Activated T-helper 1 cell treated with Interleukin-2 at 50 U/mL for 16 hours (primary cell): ENCODE measurements at places on chromosomes 12 and 14.
A peak's percentile ranks its signal among the peaks of the same experiment; 100 is the strongest.

- DNase-seq = no peak
Observed at GRCh38 chr14:73610687-73611086, 1.6 kb upstream of the ACOT6 start.

- no peak for DNase-seq
Observed at GRCh38 chr12:51265024-51265423, 5.2 kb downstream of the SMAGP start.

GRCh38 chr14:97878727-97879126, 1081.5 kb downstream of the VRK1 start:
- peak; percentile 1 for DNase-seq

DNA sequence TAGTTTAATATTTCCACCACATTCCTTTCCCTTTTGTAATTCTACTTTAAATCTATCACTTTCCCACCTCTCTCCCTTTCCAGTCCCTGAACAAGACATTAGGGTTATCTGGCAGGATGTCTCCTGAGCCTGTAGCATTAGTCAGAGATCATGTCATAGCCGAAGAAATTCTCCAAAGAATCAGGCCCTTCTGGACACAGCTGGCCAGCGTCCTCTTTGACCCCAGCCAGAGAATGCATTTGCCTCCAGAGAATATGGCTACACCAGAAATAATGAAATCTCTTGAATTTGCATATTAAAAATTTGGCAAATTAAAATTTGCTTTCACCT, 56.7 kb downstream of the NTF3 start:
- no peak for DNase-seq

- DNase-seq = no peak
Observed at GRCh38 chr14:103217538-103217937, 94.3 kb downstream of the TNFAIP2 start.

GRCh38 chr14:79732911-79733655, 478.2 kb downstream of the DIO2 start:
- DNase-seq = no peak

- DNase-seq = peak; percentile 58
Observed at GRCh38 chr12:47216150-47216677, 136.5 kb upstream of the AMIGO2 start.

DNA sequence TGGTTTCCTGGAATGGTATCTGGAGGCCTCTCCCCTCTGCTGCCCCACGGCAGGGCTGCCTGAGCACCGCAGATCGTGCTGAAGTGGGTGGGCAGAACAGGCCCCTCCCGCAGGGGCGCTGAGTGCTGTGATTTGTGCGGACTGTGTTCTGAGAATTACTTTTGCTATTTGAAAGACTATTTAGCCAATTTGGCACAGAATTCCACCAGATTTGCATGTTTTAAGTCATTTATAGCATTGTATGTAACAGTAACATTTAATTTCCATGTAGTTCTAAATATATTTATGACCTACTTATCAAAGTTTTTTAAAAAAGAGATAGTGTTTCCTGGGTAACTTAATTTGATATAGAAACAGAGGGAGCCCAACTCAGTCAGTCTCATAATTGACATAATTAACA, 55.3 kb downstream of the TNFAIP2 start:
- DNase-seq = no peak

GRCh38 chr12:119902084-119902509, 25.0 kb upstream of the CIT start:
- DNase-seq = peak; percentile 33

DNA sequence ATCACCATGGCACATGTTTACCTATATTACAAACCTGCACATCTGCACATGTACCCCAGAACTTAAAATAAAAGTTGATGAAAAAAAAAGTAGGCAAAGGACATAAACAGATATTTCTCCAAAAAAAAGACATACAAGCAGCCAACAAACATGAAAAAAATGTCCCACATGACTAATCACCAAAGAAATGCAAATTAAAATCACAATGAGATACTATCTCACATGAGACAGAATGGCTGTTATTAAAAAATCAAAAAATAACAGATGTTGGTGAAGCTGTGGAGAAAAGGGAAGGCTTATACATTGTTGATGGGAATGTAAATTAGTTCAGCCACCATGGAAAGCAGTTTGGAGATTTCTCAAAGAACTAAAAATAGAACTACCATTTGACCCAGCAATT, 68.0 kb upstream of the FAR2 start:
- no peak for DNase-seq

- no peak for DNase-seq
Observed at GRCh38 chr14:74211945-74212580, 27.2 kb upstream of the VSX2 start.

- DNase-seq = no peak
Observed at GRCh38 chr14:38405851-38406635, 150.2 kb upstream of the CLEC14A start.

- no peak for DNase-seq
Observed at GRCh38 chr12:10771132-10771733, 31.2 kb downstream of the TAS2R7 start.

- DNase-seq = peak; percentile 33
Observed at GRCh38 chr14:104865081-104865630, at the start of gene CEP170B. Gene CEP170B, plus strand, starts transcription at chr14:104865268. Its CDS starts 3,183 bp downstream, at chr14:104868451.

GRCh38 chr14:22432348-22432976, 156.6 kb downstream of the DAD1 start:
- DNase-seq = no peak

DNA sequence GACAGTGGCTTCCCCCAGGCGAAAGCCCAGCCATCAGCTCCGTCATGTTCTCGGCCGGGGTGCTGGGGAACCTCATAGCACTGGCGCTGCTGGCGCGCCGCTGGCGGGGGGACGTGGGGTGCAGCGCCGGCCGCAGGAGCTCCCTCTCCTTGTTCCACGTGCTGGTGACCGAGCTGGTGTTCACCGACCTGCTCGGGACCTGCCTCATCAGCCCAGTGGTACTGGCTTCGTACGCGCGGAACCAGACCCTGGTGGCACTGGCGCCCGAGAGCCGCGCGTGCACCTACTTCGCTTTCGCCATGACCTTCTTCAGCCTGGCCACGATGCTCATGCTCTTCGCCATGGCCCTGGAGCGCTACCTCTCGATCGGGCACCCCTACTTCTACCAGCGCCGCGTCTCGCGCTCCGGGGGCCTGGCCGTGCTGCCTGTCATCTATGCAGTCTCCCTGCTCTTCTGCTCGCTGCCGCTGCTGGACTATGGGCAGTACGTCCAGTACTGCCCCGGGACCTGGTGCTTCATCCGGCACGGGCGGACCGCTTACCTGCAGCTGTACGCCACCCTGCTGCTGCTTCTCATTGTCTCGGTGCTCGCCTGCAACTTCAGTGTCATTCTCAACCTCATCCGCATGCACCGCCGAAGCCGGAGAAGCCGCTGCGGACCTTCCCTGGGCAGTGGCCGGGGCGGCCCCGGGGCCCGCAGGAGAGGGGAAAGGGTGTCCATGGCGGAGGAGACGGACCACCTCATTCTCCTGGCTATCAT, 663 bp downstream of the PTGER2 start:
- DNase-seq = peak; percentile 25

DNA sequence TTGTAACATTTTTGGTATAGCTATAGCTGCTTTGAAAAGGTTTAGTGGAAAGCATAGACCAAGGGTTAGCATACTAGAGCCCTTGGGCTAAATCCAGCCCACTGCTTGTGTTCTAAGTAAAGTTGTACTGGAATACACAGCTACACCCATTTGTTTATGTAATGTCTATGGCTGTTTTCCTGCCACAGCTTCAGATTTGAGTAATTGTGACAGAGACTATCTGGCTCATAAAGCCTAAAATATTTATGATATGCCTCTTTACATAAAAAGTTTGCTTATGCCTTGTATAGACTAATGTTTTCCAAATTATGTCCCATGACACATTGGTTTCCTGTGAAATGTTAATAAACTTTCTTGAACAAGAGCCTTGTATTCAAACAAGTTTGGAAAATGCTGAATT, 234.8 kb upstream of the ATP2B1 start:
- DNase-seq = no peak

- DNase-seq = no peak
Observed at GRCh38 chr14:58731465-58732293, 93.9 kb downstream of the DACT1 start.

GRCh38 chr12:70190262-70191010, 52.8 kb upstream of the CNOT2 start:
- DNase-seq = no peak

GRCh38 chr14:36856095-36856878, 194.6 kb downstream of the PAX9 start:
- no peak for DNase-seq

DNA sequence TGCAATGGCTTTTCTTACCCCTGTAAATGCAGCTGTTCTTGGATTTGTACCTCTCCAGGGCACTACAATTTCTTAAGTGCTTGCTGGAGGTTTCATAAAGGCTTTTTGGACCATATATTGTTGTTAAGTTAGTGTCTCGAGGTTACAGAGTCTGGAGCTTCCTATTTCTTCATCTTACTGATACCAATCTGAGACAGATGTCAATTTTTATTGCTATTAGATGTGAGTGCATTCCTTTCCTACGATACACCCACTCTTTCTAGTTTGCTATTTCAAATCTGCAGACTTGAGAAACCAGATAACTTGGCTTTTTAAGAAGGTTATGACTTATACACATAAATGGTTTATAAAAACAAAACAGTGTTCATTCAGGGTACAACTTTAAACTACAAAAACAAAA, 2.1 kb downstream of the NOXRED1 start:
- no peak for DNase-seq

- no peak for DNase-seq
Observed at GRCh38 chr12:817941-818600, 65.7 kb downstream of the WNK1 start.

DNA sequence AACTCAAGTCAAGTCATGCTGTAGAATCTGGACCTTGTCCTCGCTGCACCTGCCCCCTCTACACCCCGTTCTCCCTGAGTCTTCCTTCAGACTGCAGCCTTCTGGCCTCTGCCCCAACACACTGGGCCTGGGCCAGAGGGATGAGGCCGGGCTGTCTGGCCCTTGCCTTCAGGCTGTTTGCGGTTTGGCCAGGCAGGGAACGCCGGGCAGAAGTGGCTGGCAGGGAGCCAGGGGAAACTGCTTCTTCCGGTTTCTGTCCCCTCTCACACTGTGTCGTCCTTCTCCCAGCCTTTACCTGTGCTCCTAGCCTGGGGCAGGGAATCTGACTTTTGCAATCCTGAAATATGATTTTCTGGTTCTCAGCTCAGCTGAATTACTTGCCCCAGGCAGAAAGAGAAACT, 13.5 kb downstream of the DGLUCY start:
- no peak for DNase-seq

DNA sequence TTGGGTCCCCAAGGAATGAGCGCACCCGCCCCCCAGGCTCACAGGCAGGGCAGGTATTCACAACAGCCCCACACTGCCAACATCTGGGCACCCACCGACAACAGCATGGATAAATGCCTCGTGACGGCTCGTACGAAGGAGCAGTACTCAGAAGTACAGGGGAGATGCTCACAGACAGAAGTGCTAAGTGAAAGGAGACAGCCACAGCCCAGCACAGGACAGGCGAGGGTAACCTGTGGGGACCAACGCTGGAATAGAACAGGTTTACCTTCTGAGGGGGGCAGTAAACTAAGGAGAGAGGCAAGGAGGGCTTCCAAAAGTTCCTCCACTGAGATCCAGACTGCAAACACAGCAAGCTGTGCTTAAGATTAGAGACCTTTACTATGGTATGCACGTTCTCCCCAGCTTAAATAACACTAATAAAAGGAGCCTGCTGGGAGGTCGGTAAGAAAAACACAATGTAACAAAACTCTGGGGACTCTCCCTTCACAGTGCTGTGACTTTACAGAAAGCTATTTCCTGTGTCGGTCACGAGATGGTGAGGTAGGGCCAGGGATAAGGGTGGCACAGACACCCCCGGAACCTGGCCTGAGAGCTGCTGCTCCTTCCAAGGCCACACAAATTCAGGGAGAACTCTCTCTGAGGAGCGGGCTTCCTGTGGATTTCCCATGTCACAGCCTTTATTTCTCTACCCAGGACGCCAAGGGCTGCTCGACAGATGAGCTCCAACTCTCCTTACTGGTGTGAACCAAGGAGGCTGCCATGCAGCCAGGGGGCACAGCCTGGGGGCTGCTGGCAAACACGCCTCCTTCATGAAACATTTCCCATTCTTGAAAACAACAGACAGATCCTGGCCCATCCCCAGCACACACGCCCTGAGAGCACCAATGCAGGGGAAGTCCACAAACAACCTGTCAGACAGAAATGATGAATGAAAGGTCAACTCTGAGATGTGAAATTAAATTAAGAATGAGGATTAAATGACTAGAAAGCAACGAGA, 26.3 kb downstream of the SLC15A4 start:
- DNase-seq = no peak

DNA sequence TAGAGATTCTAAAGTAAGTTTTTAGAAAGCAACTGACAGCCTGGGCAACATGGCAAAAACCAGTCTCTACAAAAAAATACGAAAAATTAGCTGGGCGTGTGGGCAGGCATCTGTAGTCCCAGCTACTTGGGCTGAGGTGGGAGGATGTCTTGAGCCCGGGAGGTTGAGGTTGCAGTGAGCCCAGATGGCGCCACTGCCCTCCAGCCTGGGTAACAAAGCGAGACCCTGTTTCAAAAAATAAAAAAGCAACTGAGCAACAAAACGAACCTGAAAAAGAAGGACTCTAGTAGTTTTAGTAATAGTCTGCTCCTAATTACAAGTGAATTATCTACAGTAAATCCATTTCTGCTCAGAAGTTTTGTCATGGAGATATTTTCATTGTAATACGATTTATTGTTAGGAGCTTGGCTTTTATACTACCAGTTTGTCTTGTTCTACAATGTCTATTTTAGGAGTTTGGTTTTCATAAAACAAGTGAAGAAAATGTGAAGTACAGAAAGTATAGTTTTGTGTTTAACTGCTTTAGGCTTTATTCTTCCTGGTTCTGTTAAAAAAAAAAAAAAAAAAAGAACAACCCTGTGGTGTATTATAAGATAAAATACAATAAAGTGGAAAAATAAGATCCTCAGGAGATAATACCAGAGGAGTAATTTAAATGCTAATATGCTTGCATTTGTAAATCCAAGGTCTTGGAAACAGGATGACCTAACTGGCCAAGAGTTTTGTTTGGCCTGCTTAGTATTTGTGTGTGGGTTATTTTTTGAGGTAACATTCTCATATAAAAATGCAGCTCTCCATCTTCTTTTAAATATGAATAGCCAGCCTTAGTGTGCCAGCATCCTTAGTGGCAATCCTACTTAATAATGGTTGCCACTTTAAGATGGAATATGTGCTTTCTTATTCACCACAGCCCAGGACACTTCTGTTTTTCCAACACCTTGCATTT, 2.8 kb downstream of the TMX1 start:
- DNase-seq = no peak

DNA sequence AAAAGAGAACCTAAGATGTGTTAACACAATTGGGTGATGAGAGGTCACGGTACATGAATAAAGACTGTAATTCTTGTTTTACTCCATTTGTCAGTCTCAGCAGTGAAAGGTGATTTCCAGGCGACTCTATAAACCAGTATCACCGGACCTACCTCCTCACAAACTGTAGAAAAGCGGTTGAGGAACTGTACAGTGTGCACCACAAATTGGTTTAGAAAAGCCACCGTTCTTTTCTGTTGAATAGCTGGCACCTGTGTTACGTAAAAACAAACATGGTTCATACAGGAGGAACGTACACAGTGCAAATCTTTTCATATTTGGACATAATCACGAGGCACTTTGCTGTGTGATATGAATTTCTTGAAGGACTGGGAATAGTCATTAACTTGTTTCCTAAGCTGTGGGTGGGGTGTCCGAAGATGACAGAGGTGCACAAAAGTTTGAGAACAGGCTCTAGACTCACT, 663 bp downstream of the WASHC3 start:
- DNase-seq = no peak

- no peak for DNase-seq
Observed at GRCh38 chr12:104741497-104742367, 216.4 kb downstream of the SLC41A2 start.

GRCh38 chr12:108173160-108173559, 44.1 kb downstream of the WSCD2 start:
- no peak for DNase-seq
